ENCODE measurements at places on chromosomes 4 and X.

DNA sequence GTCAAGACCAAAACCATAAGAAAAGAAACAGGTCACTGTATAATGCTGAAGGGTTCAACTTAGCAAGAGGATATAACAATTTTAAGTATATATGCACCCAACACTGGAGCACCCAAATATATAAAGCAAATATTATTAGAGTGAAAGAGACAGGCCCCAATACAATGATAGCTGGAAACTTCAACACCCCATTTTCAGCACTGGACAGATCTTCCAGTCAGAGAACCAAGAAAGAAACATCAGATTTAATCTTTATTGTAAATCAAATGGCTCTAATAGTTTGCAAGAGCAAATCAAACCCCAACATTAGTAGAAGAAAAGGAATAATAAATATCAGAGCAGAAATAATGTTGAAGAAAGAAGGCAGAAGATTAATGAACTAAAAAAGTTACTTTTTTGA is 36.2 kb downstream of the MAGED4 start:
- no peak for DNase-seq

- no peak for DNase-seq
These were observed 15.4 kb upstream of the UGDH start for GRCh38 chr4:39542611-39543012.

DNA sequence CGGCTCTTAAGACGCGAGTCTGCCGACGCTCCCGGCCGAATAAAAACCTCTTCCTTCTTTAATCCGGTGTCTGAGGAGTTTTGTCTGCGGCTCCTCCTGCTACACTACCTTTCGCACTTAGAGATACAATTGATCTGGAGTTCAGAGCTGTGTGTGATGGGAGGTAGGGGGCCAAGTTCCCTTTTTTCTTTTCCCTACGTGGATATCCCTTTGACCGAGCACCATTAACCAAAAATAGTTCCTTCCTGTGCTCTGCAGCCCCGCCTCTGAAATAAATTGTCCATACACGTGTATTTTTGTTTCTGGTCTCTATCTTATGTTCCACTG is 555 bp upstream of the PGM2 start:
- DNase-seq = no peak

GRCh38 chrX:14359727-14360126 is 169.6 kb upstream of the GLRA2 start:
- DNase-seq = no peak

GRCh38 chr4:2281575-2282343 is 19.9 kb upstream of the MXD4 start:
- DNase-seq = no peak

DNA sequence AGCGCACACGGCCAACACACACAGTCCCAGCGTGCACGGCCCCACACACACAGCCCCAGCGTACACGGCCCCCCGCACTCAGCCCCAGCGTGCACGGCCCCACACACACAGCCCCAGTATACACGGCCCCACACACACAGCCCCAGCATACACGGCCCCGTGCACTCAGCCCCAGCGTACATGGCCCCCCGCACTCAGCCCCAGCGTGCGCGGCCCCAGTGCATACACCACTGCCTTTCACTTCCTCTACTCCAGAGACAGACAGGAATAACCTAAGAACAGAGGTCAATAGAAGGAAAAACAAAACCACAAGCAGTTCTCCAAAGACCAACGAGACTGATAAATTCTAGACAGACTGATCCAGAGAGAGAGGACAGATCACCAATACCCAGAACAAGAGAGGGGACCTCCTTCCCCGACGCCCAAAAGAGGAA is 17.1 kb downstream of the GAK start:
- DNase-seq = no peak

- DNase-seq = peak; percentile 19
These were observed 43.2 kb downstream of the HAND2 start for GRCh38 chr4:173486714-173487392.

DNA sequence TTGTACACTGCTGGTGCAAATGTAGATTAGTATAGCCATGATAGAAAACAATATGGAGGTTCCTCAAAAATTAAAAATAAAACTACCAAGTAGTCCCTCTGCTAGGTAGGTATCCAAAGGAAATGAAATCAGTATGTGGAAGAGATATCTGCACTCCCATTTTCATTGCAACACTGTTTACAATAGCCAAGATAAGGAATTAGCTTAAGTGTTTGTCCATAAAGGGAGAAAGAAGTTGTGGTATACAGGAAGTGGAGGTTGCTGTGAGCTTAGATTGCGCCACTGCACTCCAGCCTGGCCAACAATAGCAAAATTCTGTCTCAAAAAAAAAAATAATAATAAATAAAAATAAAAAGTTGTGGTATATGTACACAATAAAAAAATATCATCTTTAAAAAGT is 325.0 kb upstream of the EMCN start:
- no peak for DNase-seq

Measured in cerebellar cortex (tissue), 1 donor.